ENCODE measurements at places on chromosomes 5 and 9. TPM values are rescaled to one million over a fixed set of nuclear protein-coding genes. Genes with fewer than 3 reads are reported as not detected.

The TLR4 gene
- 0.06 TPM for total RNA-seq

The PCDHGA7 gene
- total RNA-seq, result 1.2 TPM

The COMMD10 gene
- 23.4 TPM for total RNA-seq

The PRR7 gene
- total RNA-seq, result 26.4 TPM

The SNX2 gene
- 31.0 TPM for total RNA-seq

The COL15A1 gene
- total RNA-seq, result 0.74 TPM

The HRH2 gene
- 15.6 TPM for total RNA-seq

The TTC23L gene
- 0.98 TPM for total RNA-seq

Data from cardiac muscle cell (in vitro differentiated cells and primary cell).